ENCODE measurements at places on chromosomes 13 and 19.

GRCh38 chr13:84255226-84255797 is 373.0 kb upstream of the SLITRK1 start:
- DNase-seq = no peak

GRCh38 chr13:100584896-100585295 is 3.7 kb downstream of the GGACT start:
- DNase-seq = no peak

GRCh38 chr13:25771202-25771601 is 280.6 kb downstream of the SHISA2 start:
- DNase-seq = no peak

GRCh38 chr13:26476111-26476781 is 81.2 kb upstream of the WASF3 start:
- DNase-seq = no peak

- no peak for DNase-seq
These were observed 3.8 kb downstream of the PPP1R14A start for GRCh38 chr19:38252385-38252784.

DNA sequence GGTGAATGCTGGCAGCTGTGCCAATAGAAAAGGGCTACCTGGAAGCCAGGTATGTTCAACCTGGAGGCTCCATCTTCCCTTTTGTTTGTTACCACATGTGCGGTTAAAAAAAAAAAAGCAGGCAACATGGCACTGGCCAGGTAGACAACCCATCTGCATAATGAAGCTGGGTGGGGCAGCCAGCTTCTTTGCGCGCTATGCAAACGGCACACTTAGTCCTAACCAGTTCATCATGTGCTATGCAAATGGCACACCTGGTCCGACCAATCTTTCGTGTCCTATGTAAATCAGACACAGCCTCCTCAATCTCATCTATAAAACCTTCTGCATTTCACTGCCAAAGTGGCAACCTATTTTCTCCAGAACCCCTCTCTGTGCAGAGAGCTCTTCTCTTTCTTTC is 11.3 kb upstream of the IGSF23 start:
- no peak for DNase-seq

DNA sequence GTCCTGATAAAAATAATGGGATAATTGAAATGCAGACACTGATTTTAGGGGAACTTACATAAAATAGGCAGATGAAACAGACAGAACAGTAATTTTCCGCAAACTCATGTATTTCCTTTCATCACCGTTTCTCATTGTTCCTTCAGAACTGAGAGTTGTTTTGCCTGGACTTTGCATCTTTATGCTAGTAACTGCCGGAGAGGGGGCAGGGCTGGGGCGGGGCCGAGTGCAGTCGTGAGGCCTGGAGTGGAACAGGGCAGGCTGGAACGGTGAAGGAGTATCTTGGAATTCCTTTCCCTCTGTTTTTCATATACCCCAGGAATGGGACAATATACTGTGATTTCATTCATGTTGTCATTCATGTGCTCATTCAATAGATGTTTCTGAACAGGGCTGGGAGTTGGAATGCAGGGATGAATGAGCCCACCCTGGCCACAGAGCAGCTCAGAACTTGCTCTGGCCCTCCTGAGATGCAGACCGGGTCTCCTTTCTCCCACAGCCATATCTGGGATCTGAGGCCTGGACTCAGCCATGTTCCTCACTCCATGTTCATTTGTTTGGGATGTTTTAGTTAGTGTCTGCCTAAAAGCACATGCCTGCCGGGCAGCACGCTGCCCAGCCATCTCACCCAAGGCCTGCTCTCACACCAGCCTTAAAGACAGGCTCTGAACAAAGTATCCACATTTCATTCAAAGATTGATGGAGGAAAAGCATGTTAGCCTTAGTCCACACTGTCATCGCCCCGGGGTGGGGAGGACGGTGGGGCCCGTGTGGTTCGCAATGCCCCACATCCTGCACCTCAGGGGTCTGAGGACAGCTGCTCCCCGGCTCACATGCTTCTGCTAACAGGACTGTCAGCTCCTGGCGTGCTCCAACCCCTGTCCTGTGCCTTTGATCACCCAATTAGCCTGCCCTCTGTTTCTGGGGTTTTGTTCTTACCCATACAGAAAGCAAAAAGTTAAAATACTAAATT is 92.9 kb downstream of the SOX1 start:
- no peak for DNase-seq

- DNase-seq = no peak
These were observed 81.5 kb downstream of the ATP11A start for GRCh38 chr13:112771139-112771876.

DNA sequence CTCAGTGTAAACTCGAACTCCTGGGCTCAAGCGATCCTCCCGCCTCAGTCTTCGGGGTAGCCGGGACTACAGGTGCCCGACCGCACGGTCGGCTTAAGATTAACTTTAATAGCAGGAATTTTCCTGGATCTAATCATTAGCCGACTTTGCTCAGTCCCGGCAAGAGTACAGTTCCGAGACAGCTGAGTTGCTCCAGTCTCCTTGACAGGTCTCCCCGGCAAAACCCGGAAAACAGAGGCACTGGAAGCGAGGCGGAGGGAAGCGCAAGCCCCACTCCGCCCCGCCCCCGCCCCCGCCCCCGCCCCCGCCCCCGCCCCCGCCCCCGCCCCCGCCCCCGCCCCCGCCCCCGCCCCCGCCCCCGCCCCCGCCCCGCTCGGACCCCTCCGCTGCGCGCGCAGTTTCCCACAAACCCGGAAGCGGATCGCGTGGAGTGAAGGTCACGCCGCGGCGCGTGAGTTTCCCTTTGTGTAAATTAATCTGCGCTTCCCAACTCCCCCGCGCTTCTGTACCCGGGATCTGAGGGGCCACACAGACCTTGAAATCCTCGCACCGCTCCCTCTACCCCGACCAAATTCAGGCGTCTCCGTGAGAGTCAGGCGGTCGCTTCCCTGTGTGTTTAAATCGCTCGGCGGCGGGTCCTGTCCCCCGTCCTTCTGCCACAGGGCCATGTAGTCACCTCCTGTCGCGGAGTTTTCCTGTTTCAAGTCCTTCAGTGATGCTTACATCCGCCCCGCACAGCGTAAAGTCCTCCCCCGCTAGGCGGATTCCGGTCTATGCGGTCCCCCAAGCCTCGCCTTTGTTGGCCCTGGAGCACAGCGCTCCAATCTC is at the start of gene ZNF480:
ZNF480 (plus strand) TSS at position 397 of the 828 bp plus-strand sequence. CDS start 3,244 bp downstream, outside the sequence.
- peak; percentile 85 for DNase-seq

DNA sequence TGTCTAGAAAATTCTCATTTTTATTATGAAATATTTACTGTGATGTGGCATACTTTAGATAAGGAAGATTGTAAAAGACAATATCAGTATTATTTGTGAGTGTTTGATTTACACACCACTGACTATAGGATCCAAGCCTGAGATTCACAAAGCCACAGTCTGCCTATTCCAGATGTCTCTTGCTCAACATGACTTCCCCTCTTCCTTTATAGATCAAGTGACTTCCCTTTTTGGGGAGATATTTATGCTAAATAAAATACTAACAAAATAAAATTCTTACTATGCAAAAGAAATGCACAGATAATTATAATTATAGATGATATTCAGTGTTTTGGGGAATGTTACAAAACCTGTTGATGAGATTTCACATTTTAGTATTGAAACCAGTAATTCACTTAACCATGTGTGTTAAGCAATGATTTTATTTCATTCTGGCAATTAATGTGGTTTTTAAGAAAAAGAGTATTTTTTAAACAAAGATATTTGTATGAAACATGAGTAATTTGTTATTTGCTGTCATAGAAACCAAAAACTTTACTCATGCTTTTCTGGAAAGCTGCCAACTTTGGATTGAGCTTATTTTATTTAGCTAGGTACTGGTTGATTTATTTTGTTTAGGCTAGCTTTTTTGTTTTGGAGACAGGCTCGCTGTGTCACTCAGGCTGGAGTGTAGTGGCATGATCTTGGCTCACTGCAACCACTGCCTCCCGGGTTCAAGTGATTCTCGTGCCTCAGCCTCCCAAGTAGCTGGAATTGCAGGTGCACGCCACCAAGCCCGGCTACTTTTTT is 13.7 kb upstream of the GPR183 start:
- DNase-seq = no peak

GRCh38 chr19:55070466-55071128 is 5.1 kb upstream of the EPS8L1 start:
- DNase-seq = no peak

- no peak for DNase-seq
These were observed 56.9 kb upstream of the KCTD4 start for GRCh38 chr13:45257638-45258333.

- peak; percentile 7 for DNase-seq
These were observed 71.2 kb downstream of the WASF3 start for GRCh38 chr13:26628706-26629105.

DNA sequence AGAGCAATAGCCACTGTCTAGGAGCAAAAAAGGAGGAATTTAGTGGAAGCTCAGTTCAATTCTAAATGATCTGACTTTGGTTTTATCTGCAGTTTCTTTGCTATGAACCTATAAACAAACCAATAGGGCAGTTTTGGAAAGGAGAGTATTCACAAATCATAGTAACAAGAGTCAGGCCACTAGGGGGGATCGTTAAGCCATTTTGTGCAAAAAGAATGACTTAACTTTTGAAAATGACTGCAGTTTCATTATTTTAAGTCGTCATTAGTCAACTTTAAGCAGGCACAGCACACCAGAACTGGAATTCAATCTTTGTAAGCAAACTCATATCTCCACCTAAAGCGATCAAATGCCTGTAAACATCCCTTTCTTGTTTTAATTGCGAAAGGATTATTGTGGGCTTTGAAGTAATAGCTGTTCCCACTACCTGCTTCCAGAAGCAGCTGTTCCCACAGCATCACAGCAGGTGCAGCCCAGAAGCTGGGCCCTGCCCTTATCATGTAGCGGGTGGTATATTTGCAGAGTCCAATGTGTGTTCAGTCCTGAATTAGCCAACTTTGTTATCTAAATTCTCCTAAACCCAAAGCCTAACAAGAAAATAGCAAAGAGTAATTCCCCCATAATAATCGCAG is 51.5 kb downstream of the SOX21 start:
- DNase-seq = peak; percentile 21

- DNase-seq = no peak
These were observed 333.2 kb downstream of the MYO16 start for GRCh38 chr13:108962654-108963053.

- DNase-seq = no peak
These were observed 10.9 kb downstream of the GARRE1 start for GRCh38 chr19:34265221-34265650.

DNA sequence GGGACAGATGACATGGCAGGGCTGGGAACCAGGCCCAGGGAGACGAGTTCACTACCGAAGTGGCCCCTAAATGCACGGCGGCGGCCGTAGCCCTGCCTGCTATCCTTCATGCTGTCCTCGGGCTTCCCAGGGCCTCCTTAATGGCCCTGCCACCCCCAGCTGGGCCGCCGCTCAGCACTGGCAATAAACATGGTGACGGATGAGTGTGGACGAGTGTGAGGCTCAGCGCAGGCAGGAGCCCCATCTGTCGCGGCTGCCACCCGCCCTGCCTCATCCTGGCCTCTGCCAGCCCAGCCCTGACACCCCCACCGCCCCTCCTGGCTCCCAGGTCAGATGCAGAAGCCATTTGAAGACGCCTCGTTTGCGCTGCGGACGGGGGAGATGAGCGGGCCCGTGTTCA is 13.6 kb downstream of the PIN1 start:
- DNase-seq = no peak

DNA sequence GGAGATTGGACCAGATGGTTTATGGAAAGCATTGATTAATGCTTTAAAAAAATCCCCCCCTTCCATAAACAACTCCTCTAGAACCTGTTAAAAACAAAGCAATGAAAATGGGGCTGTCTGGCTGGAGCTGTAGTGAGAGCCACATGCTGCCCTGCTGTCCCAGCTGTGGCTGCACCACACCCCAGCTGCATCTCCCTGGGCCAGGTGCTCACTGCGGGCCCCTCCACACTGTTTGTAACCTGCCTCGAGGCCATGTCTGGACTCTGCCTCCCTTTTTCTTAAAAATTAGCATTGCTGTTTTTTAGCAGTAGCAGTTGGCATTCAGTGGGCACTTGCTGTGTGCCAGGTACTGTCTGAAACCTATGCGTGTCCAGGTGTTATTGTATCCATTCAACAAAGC is 15.2 kb upstream of the F2RL3 start:
- no peak for DNase-seq

DNA sequence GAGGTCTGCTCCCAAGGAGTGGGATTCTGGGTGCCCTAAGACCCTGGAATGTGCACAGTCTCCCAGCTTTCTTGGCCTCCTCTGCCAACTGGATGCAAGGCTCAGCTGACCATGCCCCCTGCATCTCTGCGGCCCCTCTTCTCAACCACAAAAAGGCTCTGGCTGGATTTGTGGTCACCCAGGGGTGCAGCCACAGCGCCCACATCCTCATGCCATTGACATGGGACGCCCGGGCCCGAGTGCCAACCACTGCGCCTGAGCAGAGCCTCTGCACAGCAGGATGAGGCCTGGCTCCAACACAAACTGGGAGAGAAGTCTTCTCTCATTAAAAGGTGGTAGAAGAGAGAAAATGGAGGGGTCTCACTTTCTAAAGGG is 103.5 kb downstream of the FOXO1 start:
- no peak for DNase-seq

- no peak for DNase-seq
These were observed 69.1 kb downstream of the RBM26 start for GRCh38 chr13:79336966-79337365.

DNA sequence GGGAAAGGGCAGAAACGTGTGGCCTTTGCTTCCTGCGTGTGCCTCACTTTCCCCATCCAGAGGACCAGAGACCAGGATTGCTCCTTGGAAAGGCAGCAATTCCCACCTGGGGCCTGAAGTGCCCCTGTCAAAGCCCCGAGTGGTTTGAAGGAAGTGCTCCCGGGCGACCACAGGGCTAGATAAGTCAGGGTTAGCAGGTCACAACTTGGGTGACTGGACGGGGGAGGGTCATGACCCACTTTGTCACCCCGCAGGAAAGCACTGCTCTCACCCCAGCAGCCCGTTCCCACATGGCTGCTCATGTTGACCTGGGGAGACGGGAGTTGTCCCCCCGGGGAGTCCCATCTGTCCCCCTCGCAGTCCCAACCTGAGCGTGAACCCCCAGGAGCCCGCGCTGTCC is 459 bp downstream of the PRAM1 start:
- no peak for DNase-seq

DNA sequence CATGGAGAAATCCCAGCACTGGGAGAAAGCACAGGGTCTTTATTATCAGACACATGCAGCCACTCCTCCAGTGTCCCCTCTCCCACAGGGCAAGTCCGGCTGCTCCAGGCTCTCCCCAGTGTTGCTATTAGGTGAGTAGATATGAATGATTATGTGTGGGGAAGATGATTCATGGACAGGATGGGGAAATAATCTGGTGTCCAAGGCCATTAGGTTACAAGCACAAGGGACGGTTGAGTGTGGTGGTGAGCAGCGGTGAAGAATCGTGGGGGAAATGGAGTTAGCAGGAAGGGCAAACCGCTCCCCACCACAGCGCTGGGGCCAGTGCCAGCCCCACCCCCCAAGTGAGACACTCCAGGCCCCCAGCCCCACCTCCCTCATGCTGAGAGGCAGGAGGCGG is 19.0 kb downstream of the CD177 start:
- DNase-seq = no peak

- DNase-seq = no peak
These were observed 48.9 kb downstream of the CDADC1 start for GRCh38 chr13:49296659-49297058.

GRCh38 chr13:114053026-114053425 is 79.2 kb upstream of the C13orf46 start:
- DNase-seq = no peak

Data from T-helper 2 cell (primary cell).